ENCODE measurements at places on chromosomes 2 and 18.

DNA sequence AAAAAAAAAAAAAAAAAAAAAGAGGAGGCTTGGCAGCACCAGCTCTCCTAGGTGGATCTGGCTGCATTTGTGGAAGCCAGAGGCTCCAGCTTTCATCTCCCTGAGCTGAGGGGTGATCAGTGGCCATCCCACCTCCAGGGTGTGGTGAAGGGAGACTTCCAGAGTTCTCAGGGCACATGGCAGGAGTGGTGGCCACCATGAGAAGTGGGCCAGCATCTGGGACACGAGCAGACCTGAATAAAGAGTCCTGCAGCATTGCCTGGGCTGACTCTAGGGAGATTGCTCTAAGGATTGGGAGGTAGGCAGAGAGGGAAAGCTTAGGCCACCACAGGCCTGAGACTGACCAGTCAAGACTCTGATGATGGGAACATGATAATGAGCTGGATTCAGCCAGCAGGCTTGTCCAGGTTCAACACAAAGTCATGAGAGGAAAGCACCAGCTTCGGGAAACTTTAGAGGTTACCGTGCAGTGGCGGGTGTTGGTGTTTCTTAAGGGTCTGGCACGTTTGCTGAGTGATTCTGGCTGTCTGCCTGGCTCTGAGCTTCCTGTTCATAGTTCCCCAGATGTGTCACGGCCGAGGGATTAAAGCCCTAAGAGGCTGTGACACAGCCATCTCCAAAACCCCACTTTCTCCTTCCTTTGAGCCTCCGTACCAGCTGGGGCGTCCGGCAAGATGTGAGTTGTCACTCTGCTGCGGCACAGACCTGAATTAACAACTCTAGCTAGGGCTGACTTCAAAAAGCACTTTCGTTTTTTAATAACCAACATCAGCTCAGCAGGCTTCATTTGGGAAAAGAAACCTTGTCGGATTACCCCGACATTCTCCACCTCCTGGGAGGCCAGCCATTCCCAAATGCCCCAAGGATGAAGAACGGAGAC, 38.3 kb upstream of the IL1R1 start:
- DNase-seq = no peak

DNA sequence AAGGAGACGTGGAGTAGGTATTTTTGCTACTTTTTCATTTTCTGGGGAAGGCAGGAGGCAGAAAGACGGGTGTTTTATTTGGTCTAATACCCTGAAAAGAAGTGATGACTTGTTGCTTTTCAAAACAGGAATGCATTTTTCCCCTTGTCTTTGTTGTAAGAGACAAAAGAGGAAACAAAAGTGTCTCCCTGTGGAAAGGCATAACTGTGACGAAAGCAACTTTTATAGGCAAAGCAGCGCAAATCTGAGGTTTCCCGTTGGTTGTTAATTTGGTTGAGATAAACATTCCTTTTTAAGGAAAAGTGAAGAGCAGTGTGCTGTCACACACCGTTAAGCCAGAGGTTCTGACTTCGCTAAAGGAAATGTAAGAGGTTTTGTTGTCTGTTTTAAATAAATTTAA, 3.4 kb downstream of the FZD7 start:
- no peak for DNase-seq

DNA sequence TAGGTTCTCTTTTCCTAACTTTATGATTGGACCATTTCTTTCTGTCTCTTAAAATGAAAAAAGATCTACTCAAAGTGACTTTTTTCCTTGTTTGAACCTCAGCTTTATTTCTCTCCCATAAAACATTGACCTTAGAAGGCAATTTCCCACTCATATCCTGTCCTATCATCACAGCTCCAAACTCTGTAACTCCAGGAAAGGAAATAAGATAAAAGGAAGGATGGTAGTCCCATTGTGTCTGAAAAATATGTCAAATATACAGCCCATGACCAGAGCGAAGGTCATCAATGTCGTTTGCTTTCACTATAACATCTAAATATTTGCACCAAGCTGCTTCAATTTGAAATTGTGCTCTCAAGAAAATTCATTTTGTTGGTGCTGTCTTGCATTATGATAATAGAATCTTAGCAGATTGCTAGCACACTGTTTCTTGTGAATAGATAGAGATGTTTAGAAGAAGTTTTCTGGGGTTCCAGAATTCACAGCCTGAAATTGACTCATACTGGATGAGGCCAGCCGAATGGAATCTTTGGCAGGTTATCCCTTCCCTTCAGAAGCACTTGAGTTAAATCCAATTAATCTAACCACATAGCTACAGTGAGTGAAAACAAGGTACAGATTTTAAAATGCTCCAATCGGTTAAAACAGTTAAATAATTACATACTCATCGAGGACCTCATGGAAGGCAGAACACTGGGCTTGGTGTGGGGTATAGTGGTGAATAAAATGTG, 95.1 kb downstream of the CRIM1 start:
- no peak for DNase-seq

GRCh38 chr2:207328944-207329386, 163.2 kb upstream of the KLF7 start:
- no peak for DNase-seq
